ENCODE measurements at places on chromosomes 6 and 20.

DNA sequence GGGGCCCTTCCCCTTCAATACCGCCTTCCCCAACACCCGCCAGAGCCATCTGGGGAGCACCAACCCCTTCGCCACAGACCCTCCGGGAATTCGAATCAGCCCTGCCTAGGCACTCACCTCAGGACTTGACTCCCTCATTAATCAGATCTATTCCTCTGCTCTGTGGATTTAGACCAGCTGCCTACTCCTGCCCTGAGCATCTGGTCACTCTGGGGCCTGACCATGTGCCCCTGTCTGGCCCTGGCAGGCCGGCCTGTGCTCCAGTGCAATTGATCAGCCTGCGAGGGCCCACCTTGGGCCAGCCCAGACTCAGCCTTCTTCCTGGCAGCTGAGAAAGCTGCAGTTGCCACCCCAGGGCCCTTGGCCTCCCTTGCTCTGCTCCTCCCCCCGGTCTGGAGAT lies 46.0 kb downstream of the GRM4 start:
- DNase-seq = no peak

GRCh38 chr6:31407699-31408098 lies 4.3 kb downstream of the MICA start:
- no peak for DNase-seq

GRCh38 chr6:14369717-14370116 lies 252.1 kb downstream of the CD83 start:
- DNase-seq = no peak

DNA sequence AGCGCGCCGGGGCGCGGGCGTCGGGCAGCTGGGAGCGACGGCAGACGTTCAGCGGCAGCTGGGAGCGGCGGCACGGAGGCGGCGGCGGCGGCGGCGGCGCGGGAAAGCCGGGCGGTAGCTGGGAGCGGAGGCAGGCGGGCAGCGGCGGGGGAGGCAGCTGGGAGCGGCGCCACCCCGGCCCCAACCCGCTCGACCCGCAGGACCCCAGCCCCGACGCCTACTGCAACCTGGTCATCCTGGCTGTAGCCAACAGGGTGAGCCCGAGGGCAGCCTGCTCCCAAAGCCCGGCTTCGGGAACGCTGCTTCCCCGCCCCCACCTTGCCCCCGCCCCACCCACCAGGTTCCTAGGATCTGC lies 8.9 kb downstream of the CCM2L start:
- DNase-seq = no peak

- peak; percentile 61 for DNase-seq
Observed at GRCh38 chr6:3356056-3356823, 97.5 kb downstream of the PSMG4 start.

DNA sequence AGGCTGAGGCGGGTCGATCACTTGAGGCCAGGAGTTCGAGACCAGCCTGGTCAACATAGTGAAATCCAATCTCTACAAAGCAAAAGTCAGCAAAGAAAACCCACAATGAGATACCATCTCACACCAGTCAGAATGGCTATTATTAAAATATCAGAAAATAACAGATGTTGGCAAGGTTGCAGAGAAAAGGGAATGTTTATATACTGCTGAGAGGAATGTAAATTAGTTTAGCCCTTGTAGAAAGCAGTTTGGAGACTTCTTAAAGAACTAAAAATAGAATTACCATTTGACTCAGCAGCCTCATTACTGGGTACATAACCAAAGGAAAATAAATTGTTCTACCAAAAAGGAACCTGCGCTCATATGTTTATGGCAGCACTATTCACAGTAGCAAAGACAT lies 16.7 kb upstream of the GCM1 start:
- DNase-seq = no peak

DNA sequence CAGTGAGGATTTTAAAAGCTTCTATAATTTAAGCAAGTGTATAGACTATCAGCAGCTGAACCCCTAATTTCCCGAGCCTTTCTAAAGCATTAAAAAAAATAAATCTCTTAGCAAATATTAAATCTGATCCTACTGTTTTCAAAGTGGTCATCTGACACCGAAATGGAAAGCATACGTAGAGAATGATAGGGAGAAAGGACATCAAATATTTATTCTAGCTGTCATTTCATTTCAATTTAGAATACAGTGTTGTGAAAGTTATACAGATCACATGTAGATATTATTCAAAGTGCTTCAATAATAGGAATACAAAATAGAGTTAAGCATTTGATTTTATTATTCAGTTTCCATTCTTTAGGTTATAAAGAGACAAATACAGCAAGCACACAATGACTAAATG lies 61.9 kb upstream of the PKIB start:
- DNase-seq = no peak

GRCh38 chr6:163790266-163790840 lies 375.8 kb downstream of the QKI start:
- DNase-seq = no peak

- no peak for DNase-seq
Observed at GRCh38 chr6:25462235-25462897, 183.2 kb downstream of the CARMIL1 start.

DNA sequence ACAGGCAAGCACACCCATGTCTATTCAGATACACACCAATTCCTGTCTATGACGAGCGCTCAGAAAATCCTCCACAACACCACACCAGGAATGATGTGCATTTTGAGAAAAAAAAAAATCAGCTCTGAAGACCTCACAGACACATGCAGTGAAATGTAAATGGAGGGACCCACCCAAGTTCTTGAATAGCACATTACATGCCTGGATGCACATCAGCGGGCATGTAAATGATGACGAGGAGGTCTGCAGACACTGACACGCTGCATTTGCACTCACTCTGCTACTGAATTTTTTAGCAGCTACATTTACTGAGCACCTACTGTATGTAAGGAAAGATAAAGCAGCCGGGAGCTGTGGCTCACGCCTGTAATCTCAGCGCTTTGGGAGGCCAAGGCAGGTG lies 14.7 kb downstream of the NRSN2 start:
- no peak for DNase-seq

DNA sequence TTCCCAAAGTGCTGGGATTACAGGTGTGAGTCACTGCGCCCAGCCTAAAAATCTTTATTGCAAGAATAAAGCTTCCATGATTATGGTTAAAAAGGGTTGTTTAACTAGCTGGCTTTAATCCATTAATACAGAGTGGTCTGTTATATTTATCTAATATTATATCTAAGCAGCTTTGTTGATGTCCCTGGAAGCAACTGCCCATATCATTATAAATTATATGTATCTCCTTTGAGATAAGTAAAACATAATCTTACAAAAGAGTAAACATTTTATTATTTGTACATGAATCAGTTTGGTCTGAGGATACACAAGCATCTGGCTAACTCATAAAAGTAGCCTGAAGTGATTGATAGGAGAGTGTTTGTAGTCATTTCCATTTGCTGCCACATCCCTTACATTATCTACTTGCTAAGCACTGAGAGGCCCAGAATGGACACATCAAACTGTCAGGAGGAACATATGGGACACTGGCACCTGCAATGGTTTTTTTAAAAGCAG lies 46.9 kb downstream of the TRAF3IP2 start:
- no peak for DNase-seq

GRCh38 chr20:48556956-48557355 lies 270.8 kb downstream of the PREX1 start:
- no peak for DNase-seq

- DNase-seq = no peak
Observed at GRCh38 chr6:165042912-165043311, 266.5 kb downstream of the C6orf118 start.

- DNase-seq = peak; percentile 70
Observed at GRCh38 chr20:49979030-49979832, 3.5 kb upstream of the SNAI1 start.

GRCh38 chr6:36387440-36388303 lies at the start of gene ETV7:
Gene ETV7, minus strand, starts transcription at chr6:36387669. Its CDS starts 128 bp downstream, at chr6:36387541.
- peak; percentile 37 for DNase-seq

DNA sequence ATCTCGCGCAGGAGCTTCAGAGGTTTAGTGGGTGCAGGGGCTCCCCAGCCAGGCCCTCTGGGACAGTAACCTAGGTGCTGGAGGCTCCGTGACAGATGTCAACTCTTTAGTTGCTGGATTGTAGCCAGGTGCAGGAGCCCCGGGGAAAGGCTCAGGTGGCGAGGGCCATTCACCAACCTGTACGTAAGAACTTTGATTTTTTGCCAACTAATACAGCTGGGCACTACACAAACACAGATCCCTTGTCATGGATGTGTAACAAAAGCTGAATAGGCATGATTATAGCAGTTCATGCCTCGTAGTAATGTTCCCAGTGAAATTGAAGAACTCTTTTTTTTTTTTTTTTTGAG lies 82.6 kb downstream of the CDC5L start:
- DNase-seq = no peak

DNA sequence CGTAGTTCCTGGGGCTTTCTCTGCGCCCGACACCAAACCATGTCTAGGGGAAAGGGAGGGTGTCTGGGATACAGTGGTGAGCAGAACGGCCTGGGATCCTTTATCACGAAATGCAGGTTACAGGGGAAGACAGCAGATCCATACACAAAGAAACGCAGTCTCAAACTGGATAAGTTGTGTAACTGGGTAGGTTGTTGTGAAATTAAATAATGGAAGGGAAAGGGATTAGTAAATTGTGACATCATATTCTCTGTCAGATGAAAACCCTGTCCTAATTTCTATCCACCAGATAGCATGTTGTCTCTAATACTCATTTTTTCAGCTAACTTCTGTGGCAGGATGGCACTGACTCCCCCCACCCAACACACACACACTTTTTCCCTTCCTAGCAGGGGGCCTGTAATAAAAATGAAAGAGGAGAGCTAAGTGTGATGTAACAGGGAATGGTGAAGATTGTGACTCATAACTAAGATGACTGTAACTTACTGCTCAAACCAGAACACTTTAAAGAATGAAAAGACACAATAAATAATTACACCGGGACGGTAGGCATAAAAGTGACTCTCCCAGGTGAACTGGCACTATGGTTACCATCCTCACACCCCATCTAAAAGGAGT lies 769 bp upstream of the TRPC4AP start:
- DNase-seq = no peak

Measured in hematopoietic multipotent progenitor cell (in vitro differentiated cells).